ENCODE measurements at places on chromosomes 2 and 18.

- DNase-seq: no peak
Observed at GRCh38 chr2:117674172-117674571, 140.3 kb upstream of the DDX18 start.

- no peak for DNase-seq
Observed at GRCh38 chr2:31148514-31148913, 10.3 kb upstream of the GALNT14 start.

GRCh38 chr2:120405759-120406099, 59.8 kb downstream of the INHBB start:
- no peak for DNase-seq

- no peak for DNase-seq
Observed at GRCh38 chr2:180644709-180645108, 335.7 kb upstream of the UBE2E3 start.

GRCh38 chr2:1729242-1729641, 15.1 kb downstream of the PXDN start:
- DNase-seq: no peak

DNA sequence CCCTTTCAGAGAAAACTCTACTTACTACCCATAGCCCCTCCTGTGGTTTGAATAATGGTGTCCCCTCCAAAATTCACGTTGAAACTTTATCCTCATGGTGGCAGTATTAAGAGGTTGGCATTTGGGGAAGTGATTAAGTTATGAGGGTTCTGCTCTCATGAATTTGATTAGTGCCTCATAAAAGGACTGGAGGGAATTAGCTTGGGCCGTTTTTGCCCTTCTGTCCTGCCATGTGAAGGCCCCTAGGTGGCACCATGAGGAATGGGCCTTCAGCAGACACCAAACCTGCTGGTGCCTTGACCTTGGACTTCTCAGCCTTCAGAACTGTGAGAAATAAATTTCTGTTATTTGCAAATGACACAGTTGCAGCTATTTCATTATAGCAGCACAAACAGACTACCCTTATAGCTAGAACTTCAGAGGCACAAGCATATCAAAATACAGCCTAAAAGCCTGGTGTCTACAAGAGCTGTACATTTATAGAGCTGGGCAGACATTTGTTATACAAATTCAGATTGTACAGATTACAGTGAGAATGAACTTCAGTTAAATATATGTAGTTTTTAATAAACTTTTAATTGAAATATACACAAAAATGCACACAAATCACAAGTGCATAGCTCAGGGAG, 2.6 kb upstream of the PTPN2 start:
- peak; percentile 10 for DNase-seq

DNA sequence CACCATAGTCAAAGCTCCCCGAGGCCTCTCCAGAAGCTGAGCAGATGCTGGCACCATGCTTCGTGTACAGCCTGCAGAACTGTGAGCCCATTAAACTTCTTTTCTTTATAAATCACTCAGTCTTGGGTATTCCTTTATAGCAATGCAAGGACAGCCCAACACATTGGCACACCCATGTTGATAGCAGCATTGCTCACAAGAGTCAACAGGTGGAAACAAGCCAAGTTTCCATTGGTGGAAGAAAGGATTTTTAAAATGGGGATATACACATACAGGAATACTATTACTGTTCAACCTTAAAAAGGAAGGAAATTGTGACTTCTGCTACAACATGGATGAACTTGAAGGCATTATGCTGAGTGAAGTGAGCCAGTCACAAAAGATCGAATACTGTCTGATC, 186.8 kb upstream of the RAB12 start:
- DNase-seq: no peak

DNA sequence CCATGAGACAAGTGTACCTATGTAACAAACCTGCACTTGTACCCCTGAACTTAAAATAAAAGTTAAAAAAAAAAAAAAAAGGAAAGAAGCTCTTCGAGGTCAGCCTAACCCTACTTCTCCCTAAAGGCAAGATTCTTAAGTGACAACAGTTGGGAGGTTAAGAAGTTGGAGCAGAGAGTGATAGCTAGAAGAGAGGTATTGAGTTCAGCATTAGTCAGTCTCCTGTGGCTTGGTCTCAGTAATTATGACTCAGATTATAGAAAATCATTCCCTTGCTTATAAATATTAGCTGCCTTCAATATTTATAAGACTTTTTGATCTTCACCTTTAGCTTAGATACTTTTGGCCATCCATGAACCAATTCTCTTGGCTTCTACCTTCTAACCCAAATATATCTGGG, 926.8 kb upstream of the SLC39A10 start:
- no peak for DNase-seq

DNA sequence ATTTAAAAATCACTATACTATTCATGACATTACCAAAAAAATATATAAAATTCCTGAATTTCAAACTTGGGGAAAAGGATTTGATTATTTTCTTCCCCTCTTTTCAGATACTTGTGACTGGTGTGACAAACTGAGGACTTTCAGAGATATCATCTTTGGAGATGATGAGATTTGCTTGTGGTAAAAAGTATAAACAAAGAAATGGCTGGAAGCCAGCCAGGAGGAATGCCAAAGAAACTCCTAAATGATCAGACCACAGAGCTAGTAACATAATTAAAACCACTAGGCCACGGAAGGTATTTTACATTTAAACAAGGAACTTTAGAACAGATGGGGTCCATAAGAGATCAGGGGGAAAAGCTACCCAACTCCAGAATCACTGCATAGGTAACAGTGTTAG, 58.7 kb downstream of the PIGN start:
- DNase-seq: no peak
